ENCODE measurements at places on chromosomes 7 and 10.

- DNase-seq, result no peak
Observed at GRCh38 chr10:24992512-24993133, 23.3 kb downstream of the ENKUR start.

GRCh38 chr7:88311675-88312036 is 5.0 kb upstream of the STEAP4 start:
- no peak for DNase-seq

GRCh38 chr10:120492346-120492745 is 35.3 kb downstream of the PLPP4 start:
- DNase-seq, result no peak

DNA sequence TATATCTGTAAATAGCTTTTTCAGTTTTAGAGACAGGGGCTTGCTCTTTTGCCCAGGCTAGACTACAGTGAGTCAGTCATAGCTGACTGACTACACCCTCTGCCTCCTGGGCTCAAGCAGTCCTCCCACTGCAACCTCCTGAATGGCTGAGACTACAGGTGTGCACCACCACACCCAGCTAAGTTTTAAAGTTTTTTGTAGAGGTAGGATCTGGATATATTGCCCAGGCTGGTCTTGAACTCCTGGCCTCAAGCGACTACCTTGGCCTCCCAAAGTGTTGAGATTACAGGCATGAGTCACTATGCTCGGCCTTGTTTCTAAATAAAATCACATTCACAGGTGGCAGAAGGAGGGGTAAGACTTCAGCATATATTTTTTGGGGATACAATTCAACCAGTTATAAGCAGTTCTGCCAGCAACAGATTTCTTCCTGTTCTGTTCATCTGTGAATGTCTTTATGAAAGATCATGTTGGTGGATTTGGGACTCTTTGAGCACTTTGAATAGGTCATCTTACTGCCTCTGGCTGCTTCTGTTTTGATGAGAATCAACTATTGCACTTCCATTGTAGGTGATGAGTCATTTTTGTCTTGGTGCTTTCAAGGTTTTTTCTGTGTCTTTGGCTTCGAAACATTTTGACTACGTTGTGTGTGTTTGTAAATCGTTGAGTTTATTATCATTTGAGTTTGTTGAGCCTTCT is 15.7 kb downstream of the RBM33 start:
- no peak for DNase-seq

DNA sequence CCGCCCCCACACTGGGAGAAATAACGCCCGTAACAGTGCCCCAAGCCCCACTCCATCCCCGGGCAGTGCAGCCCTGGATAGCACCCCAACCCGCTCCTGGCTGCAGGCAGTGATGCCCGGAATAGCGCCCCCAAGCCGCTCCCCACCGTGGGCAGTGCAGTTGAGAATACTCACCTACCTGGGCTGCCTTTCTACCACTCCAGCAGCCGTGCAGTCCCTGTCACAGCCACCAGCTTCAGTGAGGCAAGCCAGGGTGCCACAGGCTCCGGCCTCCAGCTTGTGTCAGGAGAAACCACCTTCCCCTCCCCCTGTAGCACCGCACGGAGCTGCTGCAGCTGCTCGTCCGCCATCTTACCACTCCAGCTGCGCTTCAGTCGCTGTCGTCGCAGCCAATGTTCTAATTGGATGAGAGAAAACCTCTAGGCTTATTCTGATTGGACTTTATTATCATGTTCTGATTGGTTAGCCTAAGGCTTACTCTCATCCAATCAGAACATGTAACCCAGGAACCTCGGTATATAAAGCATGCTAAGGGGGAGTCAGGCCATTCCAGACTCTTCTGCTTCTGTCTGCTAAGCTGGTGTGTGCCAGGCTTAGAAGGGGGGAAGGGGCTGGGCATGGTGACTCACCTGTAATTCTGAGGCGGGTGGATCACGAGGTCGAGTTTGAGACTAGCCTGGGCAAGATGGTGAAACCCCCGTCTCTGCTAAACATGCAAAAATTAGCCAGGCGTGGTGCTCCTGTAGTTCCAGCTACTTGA is 53.2 kb upstream of the ZNF33B start:
- DNase-seq, result no peak

- no peak for DNase-seq
Observed at GRCh38 chr10:103566536-103566935, 73.0 kb downstream of the NEURL1 start.

GRCh38 chr7:121259826-121260225 is 69.0 kb upstream of the WNT16 start:
- DNase-seq, result no peak
